Glutamatergic neuron (in vitro differentiated cells): ENCODE measurements at places on chromosomes 2 and 18.

DNA sequence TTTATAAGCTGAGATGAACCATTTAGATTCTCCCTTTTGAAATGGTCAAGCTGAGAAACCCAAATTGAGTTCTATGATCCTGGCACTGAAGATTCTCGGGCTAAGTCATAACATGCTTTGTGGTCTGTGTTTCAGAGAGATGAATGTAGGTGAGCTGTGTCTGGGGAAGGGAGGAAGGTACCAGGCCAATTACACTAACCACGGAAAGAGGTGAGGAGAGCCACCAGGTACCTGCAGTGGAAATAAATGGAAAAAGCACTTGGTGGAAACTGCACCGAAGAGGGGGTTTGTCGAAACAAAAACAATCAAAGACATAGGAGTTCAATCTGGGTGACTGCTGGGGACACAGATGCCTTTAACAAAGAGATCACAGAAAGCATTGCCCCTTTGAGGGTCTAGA, 963 bp upstream of the MRPL44 start:
- no peak for DNase-seq

DNA sequence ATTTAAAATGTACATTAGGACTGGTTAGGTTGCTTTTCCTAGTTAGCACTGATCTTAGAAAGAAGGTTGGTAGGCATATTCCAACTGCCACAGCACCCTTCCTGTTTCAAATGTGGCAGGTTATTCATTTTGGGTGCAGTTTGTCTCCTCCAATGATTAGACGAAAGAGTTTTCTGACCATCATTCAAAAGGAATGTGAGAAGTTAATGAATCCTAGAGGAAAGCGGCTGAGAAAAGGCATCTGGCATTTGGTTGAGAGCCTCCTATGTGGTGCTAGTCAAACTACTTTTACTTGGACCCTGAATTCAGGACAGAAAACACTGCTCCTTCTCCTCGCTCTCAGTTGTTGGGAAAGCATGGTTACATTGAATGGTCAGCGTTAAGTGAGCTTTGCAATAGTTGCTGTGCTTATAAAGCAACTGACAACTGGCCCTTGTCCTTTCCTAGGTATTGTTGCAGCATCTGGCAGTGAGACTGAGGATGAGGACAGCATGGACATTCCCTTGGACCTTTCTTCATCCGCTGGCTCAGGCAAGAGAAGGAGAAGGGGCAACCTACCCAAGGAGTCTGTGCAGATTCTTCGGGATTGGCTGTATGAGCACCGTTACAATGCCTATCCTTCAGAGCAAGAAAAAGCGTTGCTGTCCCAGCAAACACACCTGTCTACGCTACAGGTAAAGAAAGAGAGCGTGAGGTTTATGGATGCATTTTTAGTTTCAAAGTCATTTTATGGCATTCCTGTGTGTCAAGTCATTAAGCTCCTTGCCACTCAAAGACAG, 6.1 kb downstream of the TGIF1 start:
- no peak for DNase-seq

- no peak for DNase-seq
These were observed 38.1 kb downstream of the FN1 start for GRCh38 chr2:215397632-215398341.

DNA sequence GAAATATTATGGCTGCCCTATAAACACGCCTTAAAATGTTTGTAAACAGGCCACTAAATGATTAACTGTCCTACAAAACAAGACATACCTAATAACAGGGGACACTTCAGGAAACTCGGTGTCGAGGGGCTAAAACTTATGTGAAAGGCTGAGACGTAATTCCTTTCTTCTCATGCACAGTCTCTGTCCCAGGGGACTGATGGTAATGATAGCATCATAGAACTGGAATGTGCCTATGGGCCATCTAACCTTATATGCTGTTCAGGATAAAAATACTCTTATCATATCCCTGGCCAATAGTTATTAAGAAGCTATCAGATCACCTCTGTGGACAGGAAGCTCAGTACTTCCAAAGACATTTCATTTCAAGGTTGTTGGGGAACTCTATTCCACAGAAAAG, 252.6 kb upstream of the RASGRP3 start:
- DNase-seq, result no peak

DNA sequence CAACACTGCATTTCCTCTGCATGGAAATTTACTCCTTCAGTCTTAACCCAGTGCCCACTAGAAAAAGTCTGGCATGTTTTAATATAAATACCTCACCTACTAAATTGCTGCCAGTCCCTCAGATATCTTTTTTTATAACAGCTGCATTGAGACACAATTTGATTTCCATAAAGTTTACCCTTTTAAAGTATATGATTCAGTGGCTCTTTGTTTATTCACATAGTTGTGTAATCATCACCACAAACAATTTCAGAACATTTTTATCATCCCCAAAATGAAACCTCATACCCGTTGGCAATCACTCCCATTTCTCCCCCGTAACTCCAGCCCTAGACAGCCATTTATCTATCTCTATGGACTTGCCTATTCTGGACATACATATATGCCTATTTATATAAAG, 17.0 kb upstream of the FRZB start:
- DNase-seq, result no peak

- DNase-seq, result no peak
These were observed 25.5 kb upstream of the E2F6 start for GRCh38 chr2:11491348-11491933.

DNA sequence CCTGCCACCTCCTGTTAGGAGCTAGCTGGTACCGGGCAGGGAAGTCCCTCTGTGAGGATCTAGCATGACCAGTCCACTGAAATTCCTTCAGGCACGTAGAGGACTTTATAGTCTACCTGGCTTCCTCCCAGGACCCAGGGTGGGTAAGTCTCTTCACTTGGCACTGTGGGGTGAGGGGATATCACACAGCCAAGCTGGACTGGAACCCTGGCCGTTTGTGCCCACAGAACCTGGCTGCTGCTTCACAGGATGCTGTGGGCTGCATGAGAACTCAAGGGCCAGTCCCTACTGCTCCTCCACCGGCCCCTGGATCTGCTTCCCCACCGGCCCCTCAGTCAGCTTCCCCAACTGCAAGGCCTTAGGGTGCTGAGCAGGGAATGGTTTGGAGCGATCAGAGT, 35.8 kb downstream of the HS1BP3 start:
- DNase-seq, result peak; percentile 8

DNA sequence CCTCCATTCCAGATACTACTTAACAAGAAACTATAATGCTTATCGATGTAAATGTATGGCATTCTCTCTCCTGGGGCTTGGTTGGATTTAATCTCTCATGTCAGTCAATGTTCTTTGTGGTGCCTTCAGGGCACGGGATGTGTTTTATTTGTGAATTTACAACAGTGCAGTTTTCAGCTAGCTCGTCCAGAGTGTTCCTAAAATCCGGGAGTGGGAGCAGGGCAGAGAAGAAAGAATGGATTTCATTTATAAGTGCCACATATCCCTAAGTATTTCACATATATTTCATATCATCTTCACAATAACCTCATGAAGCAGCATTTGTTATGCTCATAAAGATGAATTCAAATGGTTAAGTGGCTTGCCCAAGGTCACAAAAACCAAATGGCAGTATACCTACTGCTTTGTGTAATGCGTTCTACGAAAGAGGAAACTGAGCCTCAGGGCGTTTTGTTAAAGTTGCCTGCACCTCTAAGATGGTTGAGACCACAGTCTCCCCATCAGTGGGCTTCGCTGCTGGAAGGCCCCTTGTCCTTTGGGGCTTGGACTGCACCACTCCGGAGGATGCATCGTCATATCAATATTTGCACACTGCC, 134.7 kb upstream of the MGAT5 start:
- DNase-seq, result no peak

DNA sequence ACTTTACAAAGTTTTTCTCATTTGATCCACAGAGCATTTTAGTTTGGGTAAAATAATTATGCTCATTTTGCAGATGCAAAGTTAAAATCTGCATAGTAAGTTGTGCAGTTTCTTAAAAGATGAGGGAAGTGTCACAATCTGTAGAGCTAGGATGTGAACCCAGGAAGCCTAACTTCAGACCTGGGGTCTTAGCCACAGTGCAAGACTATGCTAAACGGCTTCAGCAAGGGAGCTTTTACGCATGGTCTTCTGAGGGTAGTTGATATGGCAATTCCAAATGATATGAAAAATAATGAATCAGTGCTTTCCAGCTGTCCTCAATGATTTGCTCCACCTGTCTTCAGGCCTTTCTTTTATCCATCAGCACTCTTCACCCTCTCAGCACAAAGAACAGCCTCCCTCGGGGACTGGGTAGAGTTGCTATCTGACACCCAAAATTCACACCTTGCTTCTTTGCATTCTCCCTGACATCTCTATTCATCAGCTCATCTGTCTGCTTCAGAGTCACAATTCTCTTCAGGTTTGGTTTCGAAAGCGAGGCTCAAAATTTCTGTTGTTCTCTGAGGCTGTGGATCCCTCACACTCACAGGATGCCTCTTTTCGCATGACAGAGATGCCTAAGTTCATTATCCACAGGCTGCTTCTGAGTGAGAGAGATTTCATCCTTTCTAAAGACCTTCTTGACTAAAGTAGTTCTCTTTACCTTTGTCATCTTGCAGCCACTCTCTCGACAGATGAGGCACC, 302.5 kb downstream of the NRXN1 start:
- DNase-seq, result no peak

- no peak for DNase-seq
These were observed 72.0 kb upstream of the AFF3 start for GRCh38 chr2:100214265-100214971.

DNA sequence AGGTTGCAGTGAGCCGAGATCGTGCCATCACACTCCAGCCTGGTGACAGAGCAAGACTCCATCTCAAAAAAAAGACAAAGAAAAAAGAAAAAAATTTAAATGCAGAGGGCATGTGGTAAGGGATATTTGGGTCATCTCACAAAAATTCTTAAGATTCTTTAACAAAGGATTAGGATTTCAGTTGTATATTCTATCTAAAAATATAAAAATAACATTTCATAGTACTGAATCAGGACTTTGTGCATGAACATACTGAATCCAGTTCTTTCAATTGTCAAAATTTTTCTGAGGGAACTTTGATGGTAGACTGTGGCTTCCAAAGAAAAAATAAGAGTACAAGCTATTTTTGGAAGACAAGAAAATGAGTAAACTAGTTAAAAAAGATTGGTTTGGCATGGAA, 6.5 kb upstream of the PPP3R1 start:
- DNase-seq, result no peak

DNA sequence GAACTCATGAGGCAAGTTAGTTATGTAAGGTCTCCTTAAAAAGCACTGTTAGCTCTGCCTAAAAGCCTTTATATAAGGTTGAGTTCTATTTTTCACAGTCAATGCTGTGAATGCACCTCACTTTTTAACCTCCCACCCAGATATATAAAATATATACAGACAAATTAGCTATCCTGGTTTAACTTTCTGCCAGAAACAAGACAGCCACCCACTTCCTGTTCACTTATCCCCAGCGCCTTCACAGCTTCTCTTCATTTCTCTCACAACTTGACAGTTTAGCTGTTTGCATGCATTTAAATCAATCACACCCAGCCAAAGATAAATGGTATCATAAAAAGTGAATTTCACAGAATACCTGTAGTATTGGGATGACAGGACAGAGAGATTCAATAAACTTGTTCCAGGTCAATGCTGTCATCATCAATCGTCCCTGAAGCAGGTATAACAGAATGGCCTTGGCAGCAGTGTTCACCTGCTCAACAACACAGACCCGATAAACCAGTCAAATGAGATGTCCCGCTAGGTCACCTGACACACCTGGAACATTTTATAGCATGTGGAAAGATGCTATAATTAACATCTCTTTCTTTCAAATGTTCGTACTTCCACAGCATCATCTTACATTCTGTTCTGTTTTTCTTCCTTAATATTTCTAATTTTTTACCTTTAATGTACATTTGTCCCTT, 55.7 kb downstream of the RTTN start:
- DNase-seq, result no peak

DNA sequence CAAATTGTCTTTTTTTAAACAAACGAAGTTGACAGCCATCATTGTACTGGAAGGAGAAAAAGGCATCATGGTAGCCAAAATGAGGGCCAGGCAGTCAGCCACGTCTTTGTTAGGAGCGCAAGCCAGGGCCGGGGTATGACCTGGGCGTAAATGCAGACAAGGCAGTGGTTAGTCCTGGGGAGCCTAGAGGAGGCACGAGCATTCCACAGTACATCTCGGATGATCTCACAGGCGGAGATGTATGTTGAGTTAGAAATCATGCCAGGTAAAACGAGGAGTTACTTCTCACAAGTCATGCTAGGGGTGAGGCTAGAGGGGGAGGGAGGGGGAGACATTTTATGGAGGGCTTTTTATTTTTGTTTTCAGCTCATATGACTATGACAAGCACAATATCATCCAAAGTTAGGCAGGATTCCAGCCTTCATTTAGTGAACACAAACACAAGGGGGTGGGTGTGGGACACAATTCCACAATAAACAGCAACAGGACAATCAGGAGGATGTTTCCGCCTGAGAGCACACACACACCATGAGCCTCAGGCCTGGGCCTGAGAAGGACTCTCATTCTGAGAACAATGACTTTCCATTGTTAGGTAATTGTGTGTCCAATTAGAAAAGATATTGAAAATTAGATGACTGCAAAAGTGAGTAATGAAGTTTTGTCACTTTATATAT, 64.4 kb upstream of the PGAP1 start:
- no peak for DNase-seq

- DNase-seq, result no peak
These were observed 205.1 kb downstream of the GCA start for GRCh38 chr2:162549081-162549480.

- DNase-seq, result no peak
These were observed 9.7 kb upstream of the PXDN start for GRCh38 chr2:1754046-1754445.

DNA sequence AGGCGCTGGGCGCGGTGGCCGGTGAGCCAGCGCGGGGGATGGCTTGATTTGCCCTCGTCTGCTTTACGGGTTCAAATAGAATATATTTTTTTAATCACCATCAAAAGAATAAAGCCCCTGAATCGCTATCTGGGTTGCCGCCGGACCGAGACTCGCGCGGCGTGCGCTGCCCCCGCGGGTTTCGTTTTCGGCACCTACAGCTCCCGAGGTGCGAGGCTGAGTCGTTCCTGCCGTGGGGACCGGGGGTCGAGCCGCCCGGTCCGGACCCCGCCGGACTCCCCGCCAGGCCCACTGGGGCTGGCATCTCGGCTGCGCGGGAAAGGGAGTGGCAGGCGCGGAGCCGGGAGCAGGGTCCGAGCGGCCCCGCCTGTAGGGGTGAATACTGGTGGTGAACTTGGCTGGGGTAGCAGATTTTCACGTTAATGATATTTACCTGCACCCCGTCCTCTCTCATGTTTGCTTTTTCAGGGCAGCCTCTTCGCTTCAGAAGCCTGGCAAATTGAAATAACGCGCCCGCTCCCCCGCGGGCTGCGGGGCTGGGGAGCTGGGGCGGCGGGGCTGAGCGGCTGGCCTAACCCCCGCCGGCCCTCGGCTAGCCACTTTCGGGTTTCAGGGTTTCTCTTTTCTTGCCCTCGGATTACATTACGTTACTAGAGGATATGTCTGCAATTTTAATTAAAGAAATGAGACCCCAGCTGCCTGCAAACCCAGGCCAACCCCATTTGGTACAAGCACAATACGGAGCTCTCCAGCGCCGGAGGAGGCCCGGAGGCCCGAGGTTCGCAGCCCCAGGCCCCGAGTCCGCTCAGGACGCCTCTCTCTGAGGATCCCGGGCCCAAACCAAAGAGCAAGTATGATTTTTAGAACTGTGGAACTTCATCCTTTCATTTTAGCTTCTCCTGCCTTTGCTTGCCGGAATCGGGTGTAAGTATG, 1.7 kb upstream of the CELF4 start:
- no peak for DNase-seq

- DNase-seq, result no peak
These were observed 10.8 kb upstream of the ARHGEF4 start for GRCh38 chr2:130825966-130826253.

- DNase-seq, result no peak
These were observed 39.2 kb downstream of the MYO7B start for GRCh38 chr2:127574656-127575055.

GRCh38 chr2:236545248-236545658, 24.4 kb upstream of the ACKR3 start:
- DNase-seq, result no peak
